ENCODE measurements at places on chromosomes 3 and 15. TPM values are rescaled to one million over a fixed set of nuclear protein-coding genes. Genes with fewer than 3 reads are reported as not detected.

DNA sequence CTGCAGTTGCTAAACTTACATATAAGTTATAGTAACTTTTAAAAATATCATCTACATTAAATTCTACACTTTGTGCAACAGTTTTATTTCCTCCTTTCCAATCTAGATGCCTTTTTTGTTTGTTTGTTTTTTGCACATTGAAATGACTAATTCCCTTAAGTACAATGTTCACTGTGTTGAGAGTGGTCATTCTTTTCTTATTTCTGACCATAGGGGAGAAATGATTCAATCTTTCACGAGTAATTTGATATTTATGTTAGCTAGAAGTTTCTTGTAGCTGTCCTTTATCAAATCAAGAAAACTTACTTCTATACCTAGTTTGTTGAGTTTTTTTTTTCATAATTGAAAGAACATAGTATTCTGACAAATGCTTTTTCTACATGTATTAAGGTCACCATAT, 85.0 kb upstream of the CBLB start:
- DNase-seq = no peak

DNA sequence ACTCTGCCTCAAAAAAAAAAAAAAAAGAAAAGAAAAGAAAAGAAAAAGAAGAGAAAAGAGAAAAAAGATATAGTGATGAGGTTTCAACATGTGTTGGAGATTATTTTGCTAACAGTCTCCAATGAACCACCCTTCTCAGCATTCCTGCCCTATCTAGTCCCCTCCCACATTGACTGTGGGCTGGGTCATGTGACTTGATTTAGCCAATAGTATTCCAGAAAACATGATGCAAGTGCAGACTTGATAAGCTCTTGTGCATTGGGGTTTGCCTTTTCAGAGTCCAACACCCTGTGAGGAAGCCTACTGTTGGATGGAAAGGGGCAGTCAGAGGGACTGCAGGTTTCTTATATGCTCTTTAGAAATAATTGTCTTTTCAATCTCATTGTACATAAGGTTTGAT, 37.8 kb upstream of the MED12L start:
- no peak for DNase-seq

ZBTB47 gene
- 12.1 TPM for total RNA-seq

DNA sequence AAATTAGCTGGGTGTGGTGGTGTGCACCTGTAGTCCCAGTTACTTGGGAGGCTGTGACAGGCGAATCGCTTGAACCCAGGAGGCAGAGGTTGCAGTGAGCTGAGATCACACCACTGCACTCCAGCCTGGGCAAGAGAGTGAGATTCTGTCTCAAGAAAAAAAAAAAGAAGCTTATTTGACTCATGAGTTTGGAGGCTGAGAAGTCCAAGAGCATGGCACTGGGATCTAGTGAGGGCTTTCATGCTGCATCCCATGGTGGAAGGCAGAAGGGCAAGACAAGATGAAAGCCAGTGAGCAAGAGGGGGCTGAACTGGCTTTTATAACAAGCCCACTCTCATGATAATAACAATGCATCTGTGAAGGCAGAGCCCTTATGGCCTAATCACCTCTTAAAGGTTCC, 33.4 kb downstream of the SEC62 start:
- no peak for DNase-seq

DNA sequence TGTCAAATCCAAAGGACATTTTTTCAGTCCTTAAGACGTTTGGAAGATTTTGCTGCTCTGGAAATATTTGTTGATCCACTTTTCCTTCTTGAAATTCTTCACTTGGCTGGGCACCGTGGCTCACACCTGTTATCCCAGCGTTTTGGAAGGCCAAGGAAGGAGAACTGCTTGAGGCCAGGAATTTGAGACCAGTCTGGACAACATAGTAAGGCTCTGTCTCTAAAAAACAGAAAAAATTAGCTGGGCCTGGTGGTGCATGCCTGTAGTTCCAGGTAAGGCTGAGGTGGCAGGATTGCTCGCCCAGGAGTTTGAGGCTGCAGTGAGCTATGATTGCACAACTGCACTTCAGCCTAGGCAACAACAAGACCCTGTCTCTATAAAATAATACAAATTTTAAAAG, 173.9 kb upstream of the MITF start:
- DNase-seq = no peak

- DNase-seq = no peak
Measured at GRCh38 chr3:194084284-194084683, 51.7 kb upstream of the HES1 start.

DNA sequence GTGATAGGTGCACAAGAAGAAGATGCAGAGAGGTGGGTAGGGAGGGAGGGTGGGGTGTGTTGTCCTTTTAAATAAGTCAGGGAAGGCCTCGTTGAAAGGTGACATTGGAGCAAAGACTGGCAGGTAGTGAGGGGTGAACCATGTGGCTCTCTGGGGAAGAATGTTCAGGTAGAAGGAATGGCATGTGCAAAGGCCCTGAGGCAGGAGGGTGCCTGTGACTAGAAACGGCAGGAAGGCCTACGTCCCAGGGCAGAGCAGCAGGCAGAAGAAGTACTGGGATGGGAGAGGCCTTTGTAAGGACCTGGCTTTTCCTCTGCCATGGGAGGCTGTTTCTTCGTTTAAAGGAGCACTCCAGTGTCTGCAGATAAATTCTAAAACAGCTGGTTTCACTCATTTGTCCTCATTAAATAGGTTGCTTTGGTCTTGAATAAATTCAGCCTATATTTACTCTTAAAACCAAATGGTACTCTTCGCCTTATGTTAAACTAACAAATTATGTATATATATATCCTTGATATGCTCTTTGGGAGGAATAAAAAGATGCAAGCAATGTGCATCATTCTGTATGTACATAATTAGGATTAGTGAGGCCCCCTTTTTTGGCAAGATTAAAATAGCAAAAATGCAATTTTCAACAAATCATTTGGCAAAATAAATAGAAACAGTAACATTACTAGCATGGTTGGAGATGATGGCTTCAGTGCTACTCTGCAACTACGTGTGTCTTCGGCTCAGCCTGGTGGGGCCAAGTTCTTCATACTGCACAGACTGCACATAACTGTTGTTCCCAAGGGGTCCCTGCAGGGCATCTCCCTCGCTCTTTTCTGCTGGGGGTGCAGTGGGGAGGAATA, 151.4 kb downstream of the KLF13 start:
- no peak for DNase-seq

Measured in adrenal gland (tissue), 19 donors.